HT1080 (cell line): ENCODE measurements at places on chromosomes 7 and 10. TPM values are rescaled to one million over a fixed set of nuclear protein-coding genes. Genes with fewer than 3 reads are reported as not detected.

Gene KCNMA1
- total RNA-seq, result 107 and 139 TPM in 2 replicates

Gene MYPN
- total RNA-seq, result 3.6 and 3.9 TPM in 2 replicates

Gene HYAL4
- 0.13 TPM in 1 of 2 replicates, not detected in the other for total RNA-seq

Gene OR2F2
- total RNA-seq, result not detected in 2 replicates

Gene HK1
- total RNA-seq, result 132 and 150 TPM in 2 replicates

Gene NEBL
- total RNA-seq, result 0.17 and 0.42 TPM in 2 replicates

Gene BAIAP2L1
- 7.3 and 11.1 TPM in 2 replicates for total RNA-seq

Gene UBE2D1
- total RNA-seq, result 12.1 and 18.2 TPM in 2 replicates

Gene C7orf57
- total RNA-seq, result 1.2 TPM in 1 of 2 replicates, not detected in the other

Gene MDH2
- total RNA-seq, result 236 and 349 TPM in 2 replicates

Gene TBX20
- total RNA-seq, result 0.57 and 0.74 TPM in 2 replicates

Gene WDR11
- 25.6 and 33.6 TPM in 2 replicates for total RNA-seq

Gene TCAF2
- total RNA-seq, result 3.1 and 3.3 TPM in 2 replicates

Gene LOXL4
- not detected in 2 replicates for total RNA-seq

Gene TMEM213
- not detected in 2 replicates for total RNA-seq
